ENCODE measurements at places on chromosomes 16 and 17. TPM values are rescaled to one million over a fixed set of nuclear protein-coding genes. Genes with fewer than 3 reads are reported as not detected.

ATP2C2 gene
- total RNA-seq, result 3.5 TPM

ATP1B2 gene
- total RNA-seq, result 27.5 TPM

HES7 gene
- total RNA-seq, result 0.46 TPM

HAP1 gene
- 9.9 TPM for total RNA-seq

KRTAP3-1 gene
- not detected for total RNA-seq

CES1 gene
- 1.2 TPM for total RNA-seq

KRT32 gene
- not detected for total RNA-seq

MYH2 gene
- under 0.01 TPM for total RNA-seq

SLC47A1 gene
- total RNA-seq, result 0.92 TPM

CES3 gene
- total RNA-seq, result under 0.01 TPM

TOM1L1 gene
- 30.9 TPM for total RNA-seq

HS3ST2 gene
- 4.2 TPM for total RNA-seq

IGSF6 gene
- total RNA-seq, result 5.8 TPM

CX3CL1 gene
- total RNA-seq, result 18.2 TPM

MYL11 gene
- total RNA-seq, result not detected

HS3ST3A1 gene
- not detected for total RNA-seq

CRISPLD2 gene
- 4.6 TPM for total RNA-seq

TNFRSF13B gene
- not detected for total RNA-seq

SLC35G6 gene
- not detected for total RNA-seq

MYL4 gene
- 3.9 TPM for total RNA-seq

C1QL1 gene
- 8.3 TPM for total RNA-seq

TLCD3A gene
- total RNA-seq, result 13.6 TPM

TENT4B gene
- 30.4 TPM for total RNA-seq

GLP2R gene
- not detected for total RNA-seq

YPEL2 gene
- total RNA-seq, result 21.0 TPM

CSF3 gene
- not detected for total RNA-seq

DVL2 gene
- total RNA-seq, result 56.1 TPM

ASB16 gene
- total RNA-seq, result not detected

GDPD3 gene
- total RNA-seq, result 0.46 TPM

PARD6A gene
- total RNA-seq, result 13.4 TPM

RASD1 gene
- 18.2 TPM for total RNA-seq

TSNAXIP1 gene
- total RNA-seq, result 6.2 TPM

TMC6 gene
- total RNA-seq, result 5.1 TPM

HOXB9 gene
- not detected for total RNA-seq

CLDN7 gene
- 0.92 TPM for total RNA-seq

CA7 gene
- not detected for total RNA-seq

DOK4 gene
- total RNA-seq, result 62.5 TPM

SPATA32 gene
- not detected for total RNA-seq

ASIC2 gene
- 39.4 TPM for total RNA-seq

CLEC19A gene
- 2.8 TPM for total RNA-seq

GLTPD2 gene
- total RNA-seq, result not detected

ANKS4B gene
- not detected for total RNA-seq

KRT25 gene
- not detected for total RNA-seq

SLC13A2 gene
- total RNA-seq, result not detected

Measured in diencephalon (tissue), 1 donor.